ENCODE measurements at places on chromosomes 6 and 20.

DNA sequence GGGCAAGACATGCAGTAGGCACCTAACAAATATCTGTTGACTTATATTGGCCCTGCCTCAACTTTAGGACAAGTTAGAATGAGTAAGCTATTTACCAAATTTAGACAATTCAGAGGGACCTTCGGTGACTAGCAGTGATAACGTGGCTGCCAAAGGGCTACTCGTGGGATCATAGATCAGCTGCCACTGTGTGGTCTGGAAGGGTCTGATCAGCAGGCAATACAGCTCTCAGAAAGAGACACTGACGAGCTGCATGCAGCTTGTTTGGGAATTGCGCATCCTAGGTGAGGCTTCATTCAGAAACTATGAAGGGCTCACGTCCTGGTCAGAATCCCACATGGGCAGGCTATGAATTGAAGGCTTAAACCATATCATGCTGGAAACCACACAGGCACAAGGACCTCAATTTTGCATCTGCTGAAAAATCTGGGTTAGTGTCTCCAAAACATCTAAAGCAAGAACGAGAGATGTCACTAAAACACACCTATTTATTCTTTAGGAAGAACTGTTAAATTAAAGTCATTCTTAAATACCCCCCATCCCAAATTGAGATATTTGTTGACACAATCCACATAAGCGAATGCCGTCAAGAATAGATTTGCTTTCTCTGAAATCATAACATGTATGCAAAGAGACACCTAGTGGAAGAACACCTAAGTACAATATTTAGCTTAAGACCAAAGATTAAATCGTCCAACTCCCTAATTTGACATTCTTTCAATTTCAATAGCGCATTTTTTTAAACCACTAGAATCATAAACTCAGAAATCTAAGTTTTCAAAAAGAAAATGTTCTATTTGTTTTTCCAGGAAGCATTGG is 79.6 kb downstream of the IPCEF1 start:
- no peak for DNase-seq

GRCh38 chr6:138592749-138593123 is 93.4 kb upstream of the NHSL1 start:
- DNase-seq: no peak

- no peak for DNase-seq
Observed at GRCh38 chr6:38116248-38116647, 296.7 kb downstream of the ZFAND3 start.

DNA sequence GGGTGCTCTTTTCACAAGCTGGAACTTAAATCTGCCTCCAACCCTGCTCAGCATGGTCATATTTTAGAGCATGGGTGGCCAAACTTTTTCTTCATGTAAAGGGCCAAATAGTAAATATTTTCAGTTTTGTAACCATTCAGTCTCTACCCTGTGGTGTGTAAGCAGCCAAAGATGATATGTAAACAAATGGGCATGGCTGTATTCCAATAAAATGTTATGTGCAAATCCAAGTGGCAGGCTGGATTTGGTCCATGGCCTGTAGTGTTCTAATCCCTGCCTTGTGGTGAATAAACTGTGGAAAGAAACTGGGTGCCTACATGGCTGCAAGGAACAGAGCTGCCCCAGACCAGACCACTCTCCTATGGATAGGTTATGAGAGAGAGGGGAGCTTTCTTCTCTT is 32.7 kb downstream of the OGFRL1 start:
- no peak for DNase-seq

DNA sequence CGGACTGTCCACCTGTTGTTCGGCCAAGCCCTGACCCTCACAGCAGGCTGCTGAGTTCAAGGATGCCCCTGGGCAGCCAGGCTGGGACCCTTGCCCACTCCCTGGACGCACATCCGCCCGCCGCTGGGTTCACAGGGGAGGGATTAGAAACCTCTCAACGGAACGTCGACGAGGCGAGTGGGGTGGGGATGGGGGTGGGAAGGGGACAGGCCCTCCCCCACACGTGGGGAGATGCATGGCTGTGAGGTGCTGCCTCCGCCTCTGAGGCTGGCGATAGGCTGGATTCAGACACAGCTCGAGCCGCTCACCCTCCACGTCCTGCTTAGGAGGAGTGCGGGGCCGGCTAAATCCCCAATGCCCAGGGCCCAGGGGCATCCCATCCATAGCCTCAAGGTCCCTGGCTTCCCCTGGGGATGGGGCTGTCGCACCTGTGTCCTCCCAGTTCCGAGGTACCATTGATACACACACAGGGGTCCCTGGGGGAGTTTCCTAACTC is 90.6 kb upstream of the BHLHE23 start:
- DNase-seq: no peak

DNA sequence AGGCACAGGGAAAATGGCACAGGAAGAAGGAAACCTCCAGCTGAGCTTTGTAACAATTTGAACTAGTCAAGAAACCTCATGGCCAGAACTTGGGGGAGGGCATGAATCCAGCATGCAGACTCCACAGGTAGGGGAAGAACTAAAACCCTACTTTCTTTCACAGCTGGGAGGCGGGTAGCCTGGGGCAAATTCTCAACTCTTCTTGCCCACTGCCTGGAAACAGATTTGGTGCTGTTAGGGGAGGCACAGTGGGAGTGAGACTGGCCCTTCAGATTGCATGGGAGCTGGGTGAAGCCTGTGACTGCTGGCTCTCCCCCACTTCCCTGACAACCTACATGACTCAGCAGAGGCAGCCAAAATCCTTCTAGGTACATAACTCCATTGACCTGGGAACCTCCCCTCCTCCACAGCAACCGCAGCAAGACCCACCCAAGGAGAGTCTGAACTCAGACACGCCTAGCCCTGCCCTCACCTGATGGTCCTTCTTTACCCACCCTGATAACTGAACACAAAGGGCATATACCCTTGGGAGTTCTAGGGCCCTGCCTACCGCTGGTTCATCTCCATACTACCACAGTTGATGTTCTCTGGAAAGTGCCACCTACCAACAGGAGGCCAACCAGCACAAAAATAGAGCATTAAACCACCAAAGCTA is 37.2 kb upstream of the TRIM27 start:
- no peak for DNase-seq

DNA sequence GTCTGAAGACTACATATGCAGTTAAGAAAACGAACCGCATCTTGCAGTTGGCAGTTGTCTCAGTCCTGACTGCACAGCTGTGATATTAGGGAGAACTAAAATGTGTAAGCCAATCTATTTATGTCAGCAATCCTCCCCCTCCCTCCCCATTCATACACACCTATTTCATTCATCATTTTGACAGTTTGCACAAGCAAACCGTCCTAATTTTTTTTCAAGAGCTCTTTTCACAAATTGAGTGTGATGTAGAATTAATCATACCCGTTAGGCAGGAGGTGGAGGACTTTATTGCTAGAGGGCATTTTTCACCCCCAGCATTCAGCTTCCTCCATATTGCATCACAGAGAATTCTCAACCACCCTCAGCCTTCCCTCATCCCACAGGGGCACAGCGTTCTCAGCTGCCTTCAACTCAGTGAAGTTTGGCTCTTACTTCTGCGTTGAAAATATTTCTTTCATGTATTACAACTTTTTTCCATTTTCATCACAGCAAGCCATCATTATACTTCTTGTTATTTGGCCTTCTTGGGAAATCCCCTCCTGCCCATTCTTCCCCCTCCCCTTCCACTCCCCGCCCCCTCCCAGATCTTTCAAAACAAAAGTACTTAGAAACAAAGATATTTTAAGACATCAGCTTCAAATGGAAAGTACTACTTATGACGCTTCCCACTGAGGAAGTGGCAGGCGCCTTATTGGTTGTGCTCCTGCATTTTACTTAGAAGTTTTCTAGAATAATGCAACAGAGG is 37.5 kb downstream of the NOX3 start:
- no peak for DNase-seq

DNA sequence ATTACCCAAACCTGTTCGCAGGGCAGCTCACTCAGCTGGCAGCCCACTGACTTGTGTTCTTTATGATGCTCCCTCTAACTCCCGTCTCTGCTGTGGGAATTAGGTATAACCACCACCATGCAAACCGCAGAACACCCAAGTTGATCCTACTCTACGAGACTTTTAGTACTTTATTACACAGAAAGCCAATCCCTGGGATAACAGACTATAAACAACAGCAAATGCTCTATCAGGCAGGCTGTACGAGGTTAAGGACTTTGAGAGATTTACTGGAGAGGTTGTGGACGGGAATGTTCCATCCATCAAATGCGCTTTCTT is 241.1 kb downstream of the FOXC1 start:
- no peak for DNase-seq

All from retinal pigment epithelial cell (primary cell).